ENCODE measurements at places on chromosomes 3 and 15.

GRCh38 chr15:59059076-59059597 lies 45.8 kb upstream of the CCNB2 start:
- DNase-seq, result no peak

DNA sequence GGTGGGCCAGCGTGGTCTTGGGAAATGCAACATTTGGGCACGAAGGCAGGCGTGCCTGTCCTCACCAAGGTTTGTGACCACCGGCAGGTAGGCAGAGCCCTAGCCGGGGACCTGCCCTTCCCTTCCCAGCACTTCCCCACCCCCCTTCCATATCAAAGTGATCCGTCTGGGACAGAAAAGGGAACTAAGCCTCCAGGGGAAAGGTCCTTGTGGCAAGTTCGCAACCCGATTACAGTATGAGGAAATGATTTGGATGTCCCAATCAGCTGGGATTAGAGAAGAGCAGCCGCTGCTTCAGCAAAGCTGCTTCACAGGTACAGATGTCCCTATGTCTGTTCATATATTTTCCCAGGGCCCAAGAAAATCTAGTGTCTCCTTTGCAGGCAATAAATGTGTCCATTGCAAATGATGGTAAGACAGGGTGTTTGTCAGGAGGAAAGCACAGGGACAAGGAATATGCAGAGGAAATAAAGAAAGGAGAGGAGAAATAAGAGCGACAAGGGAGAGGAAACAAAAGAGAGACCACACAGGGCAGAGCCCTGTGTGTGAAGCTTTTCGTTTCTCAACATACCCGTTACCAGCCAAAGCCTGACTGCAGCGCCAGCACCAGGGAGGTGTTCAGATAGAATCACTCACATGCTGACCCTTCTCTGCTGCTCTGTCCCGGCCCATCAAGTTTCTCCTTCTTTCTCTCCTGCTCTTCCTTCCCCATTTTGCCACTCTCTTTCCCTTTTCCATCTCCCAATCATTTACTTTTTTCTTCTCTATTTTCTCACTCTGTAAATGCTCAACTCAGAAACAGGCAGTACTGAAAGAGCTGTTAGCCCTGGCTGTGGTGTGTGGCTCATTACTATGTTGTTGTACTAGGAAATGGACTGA lies 17.4 kb upstream of the SECISBP2L start:
- DNase-seq, result no peak

- DNase-seq, result no peak
Observed at GRCh38 chr3:161545824-161546223, 49.2 kb downstream of the OTOL1 start.

GRCh38 chr3:113111011-113111707 lies 100.2 kb upstream of the BOC start:
- DNase-seq, result no peak

DNA sequence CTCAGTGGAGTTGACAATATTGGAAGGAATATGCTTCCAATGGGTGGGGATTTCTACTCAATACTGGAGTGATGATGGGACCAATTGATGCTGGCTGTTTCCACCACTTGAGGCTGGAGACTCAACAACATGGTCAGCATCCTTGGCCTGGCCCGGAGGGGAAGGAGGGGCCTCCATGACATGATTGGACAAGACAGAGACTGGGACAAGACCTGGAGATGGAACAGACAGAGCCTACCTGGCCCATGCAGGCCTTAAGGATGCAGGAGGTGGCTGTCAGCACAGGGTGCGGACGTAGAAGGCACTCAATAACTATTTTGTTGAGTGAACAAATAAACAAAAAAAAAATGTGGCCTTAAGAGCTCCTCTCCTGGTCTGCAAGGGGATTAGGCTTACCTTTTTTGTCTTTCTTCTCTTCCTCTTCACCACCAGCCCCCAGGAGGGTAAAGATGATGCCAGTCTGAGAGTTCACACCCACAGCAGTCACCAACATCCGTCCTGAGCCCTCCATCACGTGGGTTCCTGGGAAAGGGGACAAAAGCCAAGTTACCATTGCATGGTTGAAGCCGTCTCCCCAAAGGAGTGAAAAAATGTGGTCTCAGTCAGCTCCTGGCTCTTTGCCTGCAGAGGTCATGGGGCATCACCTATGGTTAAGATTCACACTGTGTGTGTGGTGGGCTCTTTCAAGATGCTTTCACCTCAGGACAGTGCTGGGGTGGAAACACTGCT lies 67.1 kb upstream of the SEC13 start:
- no peak for DNase-seq

GRCh38 chr3:133248389-133248788 lies 151.5 kb upstream of the BFSP2 start:
- no peak for DNase-seq

GRCh38 chr3:57985176-57985983 lies 22.8 kb upstream of the FLNB start:
- DNase-seq, result no peak

- DNase-seq, result no peak
Observed at GRCh38 chr15:60425461-60425860, 27.7 kb upstream of the ANXA2 start.

DNA sequence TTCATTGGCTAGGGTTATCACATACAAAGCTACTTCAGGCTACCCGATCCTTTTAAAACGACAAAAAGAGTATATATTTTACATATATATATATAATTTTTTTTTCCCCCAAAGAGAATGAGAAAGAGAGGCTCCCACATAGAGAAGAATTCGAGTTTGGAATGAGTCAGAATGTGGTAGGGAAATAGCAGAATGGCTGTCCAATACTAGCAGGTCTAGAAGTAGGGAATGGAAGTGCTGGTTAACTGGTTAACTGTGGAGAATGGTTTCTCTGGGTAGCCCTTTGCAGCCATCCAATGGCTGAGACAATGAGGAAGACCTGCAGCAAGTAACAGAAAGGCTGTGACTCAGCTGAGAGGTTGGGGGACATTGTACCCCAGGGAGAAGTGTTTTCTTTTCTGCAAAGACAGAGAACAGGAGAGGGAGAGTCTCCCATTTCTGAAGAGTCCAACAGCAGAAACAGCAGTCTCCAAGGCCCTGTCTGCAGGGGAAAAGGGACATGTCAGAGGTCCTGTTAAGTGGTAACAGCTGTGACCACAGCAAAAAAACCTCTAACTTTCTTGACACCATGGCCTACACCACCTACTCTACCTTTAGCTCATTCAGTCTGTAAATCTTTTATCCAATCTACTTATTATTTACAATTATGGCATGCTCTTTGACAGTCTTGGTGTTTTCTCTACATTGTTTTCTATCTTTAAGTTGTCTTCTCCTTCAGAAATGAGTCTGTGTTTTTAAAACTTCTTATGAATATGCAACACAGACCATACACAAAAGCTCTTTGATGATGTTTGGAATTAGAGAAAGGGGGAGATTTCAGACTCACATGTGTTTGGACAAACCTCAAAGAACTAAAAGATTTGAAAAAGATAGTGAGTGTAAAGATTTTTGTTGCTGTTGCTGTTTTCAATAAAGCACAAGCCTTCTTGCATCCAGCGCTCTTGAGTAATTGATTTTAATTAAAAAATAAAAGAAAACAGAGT lies 116.1 kb upstream of the SLC7A14 start:
- no peak for DNase-seq

DNA sequence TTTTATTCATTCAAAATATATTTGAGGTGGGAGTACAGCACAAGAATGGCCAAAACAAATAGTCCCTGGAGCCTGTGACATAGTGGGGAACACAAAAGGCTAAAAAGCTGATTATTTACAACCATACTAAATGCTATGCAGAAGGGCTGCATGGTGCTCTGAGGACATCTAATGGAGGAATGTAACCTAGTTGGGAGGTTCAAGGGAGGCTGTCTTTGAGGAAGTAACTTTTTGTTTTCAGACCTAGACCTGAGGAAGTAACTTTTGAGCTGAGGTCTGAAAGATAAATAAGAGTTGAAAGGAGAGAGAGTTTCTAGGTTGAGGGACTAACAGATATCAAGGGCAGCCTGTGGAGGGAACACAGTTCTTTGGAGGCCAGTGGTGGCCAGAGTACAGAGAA lies 34.8 kb upstream of the RASA2 start:
- DNase-seq, result no peak

DNA sequence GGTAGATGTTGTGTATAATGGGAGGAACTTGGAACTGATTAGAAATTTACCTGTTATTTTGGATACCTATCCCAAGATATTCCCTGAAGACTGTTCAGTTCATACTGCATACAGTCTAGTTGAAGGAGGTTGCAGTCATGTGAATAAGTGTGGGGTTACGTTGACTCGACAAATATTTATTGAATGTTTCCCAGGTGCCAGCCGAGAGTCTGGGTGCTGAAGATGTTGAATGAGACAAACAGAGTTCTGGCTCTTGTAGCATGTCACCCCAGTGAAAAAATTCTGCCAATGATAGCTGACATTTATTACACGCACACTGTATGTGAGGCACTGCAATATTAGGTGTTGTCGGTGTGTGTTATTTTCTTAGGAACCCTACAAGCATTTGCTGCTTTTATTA lies 176.0 kb downstream of the KCNMB2 start:
- DNase-seq, result no peak

GRCh38 chr3:193297421-193297820 lies 56.4 kb downstream of the PLAAT1 start:
- DNase-seq, result no peak

DNA sequence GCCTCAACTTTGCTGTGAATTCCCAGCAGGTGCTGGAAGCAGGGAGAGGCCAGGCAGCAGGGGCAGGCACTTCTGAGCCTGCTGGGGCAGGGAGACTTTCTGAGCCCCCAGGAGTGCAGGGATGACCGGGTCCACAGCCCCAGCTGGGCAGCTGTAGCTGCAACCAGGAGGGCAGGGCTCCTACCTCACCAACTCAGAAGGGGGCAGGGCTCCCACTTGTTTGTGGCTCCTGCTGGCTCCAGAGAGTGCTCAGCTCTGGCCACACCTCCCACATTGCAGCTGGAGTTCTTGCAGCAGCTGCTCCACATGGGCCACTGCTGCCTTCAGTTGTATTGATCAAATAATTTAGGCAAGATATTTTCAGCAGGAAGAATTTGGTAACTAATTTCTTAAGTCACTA lies 812.3 kb downstream of the NSUN3 start:
- DNase-seq, result no peak

GRCh38 chr3:121739902-121740301 lies 9.6 kb downstream of the GOLGB1 start:
- DNase-seq, result no peak

GRCh38 chr15:51401872-51402517 lies 60.5 kb downstream of the GLDN start:
- DNase-seq, result peak; percentile 19

GRCh38 chr3:107589454-107589853 lies 66.7 kb downstream of the BBX start:
- no peak for DNase-seq

DNA sequence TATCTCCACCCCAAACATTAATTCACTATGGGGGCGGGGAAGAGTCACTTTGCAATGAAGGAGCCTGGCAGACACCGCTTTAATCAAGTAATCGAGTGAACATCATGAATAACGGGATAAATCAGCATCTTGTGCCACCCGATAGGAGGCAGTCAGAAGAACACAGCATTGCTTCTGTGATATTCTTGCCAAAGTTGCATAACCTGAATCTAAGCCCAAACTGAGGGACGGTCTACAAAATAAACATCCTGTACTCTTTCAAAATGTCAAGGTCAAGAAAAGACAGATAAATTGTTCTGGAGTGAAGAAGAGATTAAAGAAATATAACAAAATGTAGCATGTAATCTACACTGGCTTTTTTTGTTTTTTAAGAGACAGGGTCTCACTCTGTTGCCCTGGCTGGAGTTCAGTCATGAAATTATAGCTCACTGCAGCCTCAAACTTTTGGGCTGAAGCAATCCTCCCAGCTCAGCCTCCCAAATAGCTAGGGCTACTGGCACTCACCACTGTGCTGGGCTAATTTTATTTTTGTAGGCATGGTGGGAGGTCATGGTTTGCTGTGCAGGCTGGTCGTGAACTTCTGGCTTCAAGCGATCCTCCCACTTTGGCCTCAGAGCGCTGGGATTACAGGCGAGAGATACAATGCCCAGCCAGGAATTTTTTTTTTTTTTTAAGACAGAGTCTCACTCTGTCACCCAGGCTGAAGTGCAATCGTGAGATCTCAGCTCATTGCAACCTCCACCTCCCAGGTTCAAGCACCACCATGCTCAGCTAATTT lies 20.1 kb upstream of the VWA5B2 start:
- DNase-seq, result no peak

- DNase-seq, result no peak
Observed at GRCh38 chr3:71416876-71417275, 166.7 kb downstream of the FOXP1 start.

- DNase-seq, result no peak
Observed at GRCh38 chr3:39327053-39327745, 2.3 kb upstream of the CCR8 start.

All from transverse colon (tissue), 4 donors.